Activated CD4-positive, CD25-positive, alpha-beta regulatory T cell treated with anti-CD3 and anti-CD28 coated beads, Interleukin-2, amount 50 U/mL, for 16 hours (primary cell): ENCODE measurements at places on chromosomes 2 and 18.

GRCh38 chr2:159515441-159515840 is 100.9 kb downstream of the BAZ2B start:
- DNase-seq = no peak

- DNase-seq = no peak
Observed at GRCh38 chr18:12014521-12015415, 33.5 kb downstream of the IMPA2 start.

DNA sequence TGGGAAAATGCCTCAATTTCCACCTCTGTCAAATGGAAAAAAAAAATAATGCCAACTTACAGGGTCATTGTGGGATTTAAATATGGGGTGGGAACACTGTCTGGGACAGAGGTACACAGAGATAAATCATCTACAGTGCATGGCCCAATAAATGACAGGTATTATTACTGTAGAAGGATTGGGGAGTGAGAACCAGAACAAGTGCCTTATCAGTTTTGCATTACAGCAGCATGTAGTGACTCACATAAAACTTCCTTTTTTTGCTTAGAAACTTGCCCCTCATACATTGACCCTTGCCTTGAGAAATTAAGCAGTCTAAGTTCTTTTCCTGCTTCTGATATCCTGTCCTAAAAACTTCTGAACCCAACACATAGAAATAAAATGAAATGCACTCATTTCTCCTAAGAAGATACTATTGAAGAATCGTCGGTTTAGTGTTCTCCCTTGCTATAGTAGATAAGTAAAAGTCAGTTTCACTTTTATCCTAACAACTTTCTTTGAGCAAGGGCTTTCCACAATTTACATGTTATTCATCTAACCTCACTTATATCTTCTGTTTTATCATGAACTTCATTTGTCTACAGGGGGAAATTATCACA is 121.0 kb upstream of the HAAO start:
- DNase-seq = no peak

GRCh38 chr2:69914950-69915945 is at the start of gene MXD1:
Gene MXD1 (plus strand): TSS chr2:69915109. CDS start chr2:69915331, 222 bp downstream.
- DNase-seq = no peak

GRCh38 chr2:43540021-43540779 is 55.6 kb downstream of the THADA start:
- no peak for DNase-seq

GRCh38 chr2:222298311-222299150 is at the start of gene PAX3:
Gene PAX3 (minus strand): TSS chr2:222298998. CDS start chr2:222298615, 383 bp downstream.
- no peak for DNase-seq

DNA sequence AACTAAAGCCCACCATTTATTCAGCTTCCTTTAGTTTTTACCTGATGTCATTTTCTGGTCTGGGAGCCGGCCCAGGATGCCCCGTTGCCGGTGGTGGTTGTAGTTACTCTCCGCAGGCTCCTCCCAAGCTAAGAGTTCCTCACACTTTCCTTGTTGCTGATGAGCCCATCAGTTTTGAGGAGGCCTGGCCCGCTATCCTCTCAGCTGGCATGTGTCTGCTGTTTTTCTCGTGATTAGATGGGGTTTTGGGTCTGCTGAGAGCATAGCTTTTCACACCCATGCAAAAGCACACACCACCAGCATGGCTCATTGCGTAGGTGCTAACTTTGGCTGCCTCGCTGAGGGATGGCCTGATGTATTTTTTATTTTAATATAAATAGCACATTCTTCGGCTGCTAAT is 72.1 kb downstream of the PSMG2 start:
- DNase-seq = no peak

- no peak for DNase-seq
Observed at GRCh38 chr2:63012541-63012940, 38.1 kb upstream of the OTX1 start.

DNA sequence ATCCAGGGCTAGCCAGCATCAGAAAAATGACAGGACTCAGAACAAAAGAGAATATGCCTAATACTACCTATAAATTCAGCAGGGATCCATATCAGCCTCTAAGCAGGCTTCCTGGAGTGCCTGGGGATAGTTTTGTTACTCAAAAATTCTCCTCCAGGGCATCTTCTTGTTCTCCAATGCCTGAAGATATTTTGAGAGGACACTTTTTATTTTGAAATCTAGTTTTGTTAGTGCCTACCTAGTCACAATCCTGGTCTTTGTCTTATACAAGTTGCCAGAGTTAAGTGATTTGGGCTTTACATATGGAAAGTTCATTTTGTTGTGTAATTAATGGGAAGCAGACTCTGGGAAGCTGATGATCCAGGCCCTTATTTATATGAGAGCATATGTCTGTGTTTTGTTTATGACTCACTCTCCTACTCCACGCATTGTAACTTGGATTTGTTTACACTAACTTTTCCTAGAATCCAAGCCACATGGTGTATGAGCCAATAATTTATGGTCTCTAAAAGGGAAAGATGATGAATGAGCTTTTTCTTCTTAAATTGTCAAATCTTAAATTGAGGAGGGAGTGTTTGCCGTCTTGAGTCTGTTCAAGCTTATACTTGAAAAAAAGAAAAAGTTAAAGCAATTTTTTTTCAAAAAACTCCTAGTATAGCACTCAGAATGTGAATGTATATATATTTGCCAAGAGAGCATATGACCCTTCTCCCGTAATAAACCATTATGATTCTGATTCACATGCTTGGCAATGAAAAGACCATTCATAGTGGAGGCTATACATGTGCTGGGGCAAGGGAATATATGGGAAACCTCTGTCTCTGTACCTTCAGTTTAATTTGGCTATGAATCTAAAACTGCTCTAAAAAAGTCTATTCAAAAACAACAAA is 370.3 kb downstream of the SETBP1 start:
- no peak for DNase-seq

DNA sequence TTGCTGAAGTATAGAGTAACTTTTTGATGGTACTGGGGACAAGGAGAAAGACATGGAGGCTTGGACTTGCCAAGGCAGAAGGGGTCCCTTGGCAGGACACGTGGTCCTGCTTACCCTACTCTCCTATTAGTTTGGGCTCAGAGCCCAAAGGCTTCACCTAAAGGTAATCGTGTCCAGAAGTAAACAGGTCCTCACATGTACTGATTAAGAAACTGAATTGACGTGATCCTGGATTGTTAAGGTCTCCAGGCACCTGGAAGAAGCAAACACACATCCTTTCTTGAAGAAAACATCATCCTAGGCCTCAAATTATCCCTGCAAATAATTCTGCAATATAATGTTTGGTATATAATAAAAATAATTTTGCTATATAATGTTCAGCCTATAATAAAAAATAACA is 50.0 kb downstream of the DTNB start:
- DNase-seq = no peak

- DNase-seq = no peak
Observed at GRCh38 chr2:66434679-66435548, at the start of gene MEIS1. Gene MEIS1 (plus strand): TSS chr2:66435125. CDS start chr2:66435857, 732 bp downstream.

DNA sequence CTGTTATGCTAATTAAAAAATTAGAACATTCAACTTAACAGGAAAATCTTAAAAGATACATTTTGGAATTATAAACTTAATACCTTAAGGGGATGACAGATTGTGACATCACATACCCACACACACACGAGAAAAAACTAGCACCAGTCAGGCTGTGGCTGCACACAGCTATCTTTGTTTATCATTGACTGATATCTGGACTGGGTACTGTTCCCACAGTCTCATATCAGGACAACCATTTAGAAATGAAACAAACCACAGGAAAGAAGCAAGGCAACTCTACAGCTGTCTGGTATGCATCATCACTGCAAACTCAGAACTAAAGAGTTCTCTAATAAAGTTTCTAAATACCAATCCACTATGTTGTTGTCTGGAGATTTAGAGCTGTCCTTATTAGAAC is 210.9 kb upstream of the SMAD7 start:
- DNase-seq = no peak

DNA sequence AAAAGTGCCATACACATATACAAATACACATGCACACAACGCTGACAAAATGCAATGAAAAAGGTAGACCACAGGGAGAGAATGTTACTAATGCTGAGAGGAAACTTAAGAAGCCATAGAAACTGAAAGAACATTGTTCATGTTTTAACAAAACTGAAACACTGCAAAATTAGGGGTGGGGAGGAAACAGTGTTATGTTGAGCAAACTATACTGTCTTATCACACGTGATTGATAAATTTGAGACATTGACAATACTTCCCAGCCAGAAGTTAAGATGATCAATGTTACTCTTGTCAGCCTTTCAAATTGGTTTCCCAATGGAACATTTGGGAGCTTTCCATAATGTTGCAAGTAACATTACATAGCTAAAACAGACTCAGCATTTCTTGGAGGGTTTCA is 165.5 kb downstream of the L3MBTL4 start:
- no peak for DNase-seq

GRCh38 chr2:217393585-217394032 is 533.7 kb upstream of the TNP1 start:
- no peak for DNase-seq

GRCh38 chr2:42854207-42854818 is 61.9 kb upstream of the HAAO start:
- DNase-seq = no peak

GRCh38 chr2:28956415-28956826 is 24.7 kb upstream of the TOGARAM2 start:
- no peak for DNase-seq

- no peak for DNase-seq
Observed at GRCh38 chr2:240369801-240370585, 65.5 kb upstream of the GPC1 start.

DNA sequence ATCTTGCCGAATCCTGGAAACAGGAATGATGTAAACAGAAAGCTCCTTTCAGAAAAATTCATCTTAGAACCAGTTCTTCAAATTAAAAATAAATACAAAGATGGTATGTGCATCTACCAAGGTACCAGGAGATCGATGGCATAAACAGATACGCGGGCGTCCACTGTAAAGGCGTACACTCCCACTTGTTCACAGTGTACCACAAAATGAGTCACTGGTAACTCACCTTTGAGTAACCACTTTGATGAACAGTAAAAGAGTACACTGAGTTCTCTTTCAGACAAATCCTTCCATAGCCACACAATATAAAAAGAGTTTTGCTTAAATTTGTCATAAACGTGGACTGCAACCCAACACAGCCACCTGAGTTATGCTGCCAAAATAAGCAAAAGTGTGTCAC is 128.3 kb downstream of the DNER start:
- no peak for DNase-seq

DNA sequence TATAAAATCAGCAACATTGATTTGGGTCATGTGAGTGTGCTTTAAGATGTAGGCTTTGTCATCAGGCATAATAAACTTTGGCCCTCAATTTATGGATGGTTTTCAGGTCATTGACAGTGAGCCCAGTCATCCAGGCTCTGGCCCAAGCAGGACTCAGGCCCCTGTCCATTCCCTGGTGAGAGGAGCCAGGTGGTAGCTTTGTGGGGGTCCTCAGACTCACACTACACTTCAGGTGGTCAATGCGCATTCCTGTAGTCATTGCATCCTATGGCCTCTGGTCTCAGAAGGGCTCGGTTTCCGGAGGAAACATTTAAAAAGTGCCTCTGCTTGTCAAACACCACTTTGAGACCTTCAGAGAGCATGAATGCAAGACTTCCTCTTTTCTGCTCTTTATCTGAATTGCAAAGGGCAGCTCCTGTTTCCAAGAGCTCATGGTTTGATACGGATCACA is 20.2 kb downstream of the LGALSL start:
- DNase-seq = no peak

DNA sequence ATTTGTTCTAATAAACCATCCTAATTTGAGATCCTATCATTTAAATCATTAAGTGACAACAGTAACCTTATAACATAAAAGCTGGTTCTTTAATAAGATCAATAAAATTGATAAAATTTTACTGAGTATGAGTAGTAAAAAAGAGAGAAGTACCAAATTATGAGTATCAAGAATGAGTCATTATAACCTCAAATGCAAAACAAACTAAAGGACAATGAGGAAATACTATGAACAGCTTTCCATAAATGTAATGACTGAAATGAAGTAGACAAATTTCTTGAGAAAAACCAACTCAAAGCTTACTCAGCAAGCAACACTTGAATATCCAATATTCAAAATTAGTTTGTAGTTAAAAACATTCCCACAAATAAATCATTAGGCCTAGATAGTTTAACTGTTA is 433.0 kb downstream of the ZEB2 start:
- DNase-seq = no peak

GRCh38 chr2:105741174-105741573 is 3.5 kb upstream of the NCK2 start:
- no peak for DNase-seq

DNA sequence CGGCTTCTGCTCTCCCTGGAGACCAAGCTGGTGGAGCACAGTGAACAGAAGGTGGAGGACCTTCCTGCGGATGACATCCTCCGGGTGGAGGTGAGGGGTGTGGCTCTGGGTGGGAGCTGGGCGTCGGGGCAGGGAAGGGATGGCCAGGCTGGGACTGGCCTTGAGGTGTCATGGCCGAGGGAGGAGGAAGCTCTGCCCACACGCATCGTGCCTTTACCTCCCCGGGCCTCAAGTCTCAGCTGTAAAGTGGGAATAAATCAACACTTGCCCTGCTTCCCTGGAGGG is 98.2 kb downstream of the DYSF start:
- no peak for DNase-seq

- DNase-seq = no peak
Observed at GRCh38 chr18:2199060-2199459, 372.2 kb downstream of the METTL4 start.

GRCh38 chr2:138581909-138582308 is 80.3 kb downstream of the SPOPL start:
- no peak for DNase-seq

DNA sequence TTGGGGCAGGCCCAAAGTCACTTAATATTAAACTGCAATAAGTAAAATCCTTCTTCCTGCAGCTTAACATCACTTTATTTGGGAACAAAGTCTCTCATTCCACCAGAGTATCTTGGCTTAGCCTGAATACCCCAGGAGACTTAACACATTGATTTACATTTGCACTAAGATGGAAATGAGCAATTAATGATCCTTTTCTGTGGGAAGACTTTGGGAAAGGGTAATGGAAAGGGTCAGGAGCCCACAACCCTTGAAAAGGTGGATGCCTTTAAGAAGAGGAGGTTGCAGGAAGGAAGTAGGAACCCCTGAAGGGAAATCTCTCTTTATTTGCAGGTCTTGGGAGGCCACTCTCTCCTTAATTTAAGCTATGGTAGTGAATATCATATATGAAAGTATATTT is 28.0 kb upstream of the BARD1 start:
- DNase-seq = no peak

GRCh38 chr18:6578686-6579085 is 150.8 kb upstream of the ARHGAP28 start:
- DNase-seq = no peak

DNA sequence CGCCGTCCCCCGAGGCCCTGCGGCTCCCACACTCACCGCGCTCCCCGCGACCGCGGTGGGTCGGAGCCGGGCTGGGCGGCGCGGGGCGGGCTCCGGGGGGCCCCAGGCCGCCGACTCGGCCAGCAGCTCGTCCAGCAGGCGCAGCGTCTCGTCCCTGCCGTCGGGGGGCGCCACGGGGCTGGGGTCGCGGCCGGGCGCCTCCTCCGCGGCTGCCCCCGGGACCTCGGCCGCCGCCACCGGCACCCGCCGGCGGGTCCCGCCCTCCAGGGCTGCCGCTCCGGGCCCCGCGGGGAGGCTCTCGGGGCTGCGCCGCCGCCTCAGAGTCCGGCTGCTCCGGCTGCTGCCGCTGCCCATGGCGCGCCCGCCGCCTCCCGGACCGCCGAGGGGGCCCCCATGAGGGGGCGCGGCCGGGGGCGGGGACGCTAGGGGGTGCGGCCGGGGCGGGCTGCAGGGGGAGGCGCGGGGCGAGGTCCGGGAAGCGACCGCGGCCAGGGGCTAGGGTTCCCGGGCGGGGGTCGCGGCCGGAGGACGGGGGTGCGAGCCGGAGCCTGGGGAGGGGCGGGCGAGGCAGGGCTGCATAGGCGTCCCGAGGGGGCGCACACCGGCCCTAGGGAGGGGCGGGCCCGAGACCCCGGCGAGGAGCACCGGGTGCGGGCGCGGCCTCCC is at the start of gene CYS1:
Gene CYS1 (minus strand): TSS at position 542 of the 666 bp plus-strand sequence. CDS start 188 bp downstream, at position 354.
- DNase-seq = no peak
